Esophagus mucosa (tissue), 1 donor: ENCODE measurements at places on chromosomes 3 and 15.
A peak's percentile ranks its signal among the peaks of the same experiment; 100 is the strongest.

GRCh38 chr3:117548600-117548999 lies 839.0 kb downstream of the TUSC7 start:
- no peak for ATAC-seq

GRCh38 chr3:10320320-10320677 lies 613 bp downstream of the SEC13 start:
- ATAC-seq: peak; percentile 15

DNA sequence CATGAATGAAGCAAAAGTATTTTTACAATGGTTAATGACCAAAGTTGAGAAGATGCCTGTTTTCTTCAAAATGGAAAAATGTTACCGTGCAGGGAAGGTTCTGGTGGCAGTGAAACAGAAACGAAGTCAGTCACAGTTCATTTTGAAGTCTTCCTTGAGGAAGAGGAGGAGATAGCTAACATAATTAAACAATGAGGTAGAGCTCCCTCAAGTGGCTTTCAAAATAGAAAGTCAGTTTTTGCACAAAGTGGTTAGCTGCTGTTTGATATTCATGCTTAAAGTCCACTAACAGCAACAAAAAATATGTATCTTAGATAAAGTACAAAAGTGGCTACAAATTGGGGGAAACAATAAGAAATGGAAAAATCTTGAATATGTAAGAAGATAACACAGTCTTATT lies 87.3 kb downstream of the TFG start:
- no peak for ATAC-seq

- ATAC-seq: no peak
These were observed 20.9 kb downstream of the ERICH6 start for GRCh38 chr3:150682824-150683223.

GRCh38 chr3:52696830-52697631 lies 8.6 kb downstream of the GLT8D1 start:
- ATAC-seq: no peak

GRCh38 chr15:100844778-100845177 lies 34.9 kb upstream of the ALDH1A3 start:
- ATAC-seq: no peak

- peak; percentile 60 for ATAC-seq
These were observed 3.4 kb downstream of the GP9 start for GRCh38 chr3:129063841-129064482.

GRCh38 chr3:154584974-154585373 lies 155.0 kb upstream of the GPR149 start:
- ATAC-seq: no peak

DNA sequence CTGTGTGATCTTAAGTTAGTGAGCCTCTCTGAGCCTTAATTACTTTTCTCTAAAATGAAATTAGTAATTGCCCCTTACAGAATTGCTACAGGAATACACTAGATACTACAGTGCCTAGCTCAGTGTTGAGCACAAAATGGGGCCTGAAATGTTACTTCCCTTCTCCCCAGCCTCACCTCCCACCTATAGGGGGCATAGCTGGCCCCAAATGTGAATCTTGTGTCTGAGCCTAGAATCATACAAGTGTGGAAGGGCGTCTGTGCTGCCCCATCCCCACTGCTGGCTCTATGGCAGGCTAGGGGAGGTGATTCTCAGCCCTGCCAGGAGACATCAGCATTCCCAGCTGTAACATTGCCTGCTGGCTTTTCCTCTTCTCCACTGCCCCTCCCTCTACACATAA lies 42.7 kb downstream of the IFT122 start:
- no peak for ATAC-seq

DNA sequence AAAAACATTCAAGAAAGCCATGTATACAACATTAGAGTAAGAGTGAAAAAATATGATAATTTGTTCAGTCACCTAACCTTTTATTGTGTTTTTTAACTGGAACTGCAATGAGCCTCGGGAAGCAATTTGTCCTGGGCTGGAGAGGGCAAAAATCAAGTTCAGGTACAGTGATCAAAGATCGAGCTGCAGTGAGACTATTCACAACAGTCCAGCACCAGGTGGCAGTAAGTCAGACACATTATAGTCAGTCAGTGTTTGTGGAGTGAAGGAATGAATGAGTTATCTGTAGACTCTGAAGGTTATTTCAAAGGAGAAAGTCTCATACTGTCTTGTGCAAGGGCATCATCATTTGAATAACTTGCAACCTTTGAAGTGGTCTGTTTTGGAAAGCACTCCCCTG lies 116.6 kb downstream of the CHDH start:
- ATAC-seq: peak; percentile 36

DNA sequence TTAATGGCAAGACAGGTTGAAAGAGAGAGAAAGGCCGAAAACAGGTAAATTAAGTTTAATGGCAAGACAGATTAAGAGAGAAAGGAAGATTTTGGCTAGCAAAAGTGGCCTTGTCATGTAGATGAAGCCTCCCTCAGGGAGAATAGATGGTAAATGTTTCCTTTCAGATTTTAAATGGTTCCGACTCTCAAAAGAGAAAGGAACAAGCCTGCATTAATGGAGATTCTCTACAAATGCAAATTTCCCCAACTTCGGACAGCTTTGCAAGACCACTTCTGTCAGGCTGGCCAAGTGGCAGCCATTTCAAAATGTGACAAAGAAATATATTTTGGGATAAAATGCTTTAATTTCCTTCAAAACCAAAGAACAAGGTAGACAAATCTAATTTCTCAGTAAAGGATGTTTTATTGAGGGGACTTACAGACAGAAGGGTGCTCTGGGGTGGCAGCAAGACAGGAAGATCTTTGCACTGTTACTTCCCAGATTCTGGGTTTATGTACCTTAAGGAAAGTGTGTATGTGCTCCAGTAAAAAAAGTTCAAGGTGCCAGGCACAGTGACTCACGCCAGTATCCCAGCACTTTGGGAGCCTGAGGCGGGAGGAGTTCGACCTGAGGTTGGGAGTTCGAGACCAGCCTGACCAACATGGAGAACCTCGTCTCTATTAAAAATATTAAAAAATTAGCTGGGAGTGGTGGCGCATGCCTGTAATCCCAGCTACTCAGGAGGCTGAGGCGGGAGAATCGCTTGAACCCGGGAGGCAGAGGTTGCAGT lies 626.3 kb upstream of the NAALADL2 start:
- no peak for ATAC-seq

DNA sequence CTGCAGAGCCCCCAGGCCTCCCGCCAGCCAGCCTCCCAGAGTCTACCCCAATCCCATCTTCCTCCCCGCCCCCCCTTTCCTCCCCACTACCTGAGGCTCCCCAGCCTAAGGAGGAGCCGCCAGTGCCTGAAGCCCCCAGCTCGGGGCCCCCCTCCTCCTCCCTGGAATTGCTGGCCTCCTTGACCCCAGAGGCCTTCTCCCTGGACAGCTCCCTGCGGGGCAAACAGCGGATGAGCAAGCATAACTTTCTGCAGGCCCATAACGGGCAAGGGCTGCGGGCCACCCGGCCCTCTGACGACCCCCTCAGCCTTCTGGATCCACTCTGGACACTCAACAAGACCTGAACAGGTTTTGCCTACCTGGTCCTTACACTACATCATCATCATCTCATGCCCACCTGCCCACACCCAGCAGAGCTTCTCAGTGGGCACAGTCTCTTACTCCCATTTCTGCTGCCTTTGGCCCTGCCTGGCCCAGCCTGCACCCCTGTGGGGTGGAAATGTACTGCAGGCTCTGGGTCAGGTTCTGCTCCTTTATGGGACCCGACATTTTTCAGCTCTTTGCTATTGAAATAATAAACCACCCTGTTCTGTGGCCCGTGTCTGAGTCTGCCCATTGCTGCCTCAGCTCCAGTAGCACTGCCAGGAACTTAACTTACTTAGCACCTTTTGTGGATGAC lies 32.2 kb downstream of the PTPN23 start:
- no peak for ATAC-seq

GRCh38 chr3:173653781-173654180 lies 256.2 kb downstream of the NLGN1 start:
- no peak for ATAC-seq

- peak; percentile 11 for ATAC-seq
These were observed 775 bp downstream of the TTC21A start for GRCh38 chr3:39108200-39108710.

GRCh38 chr15:58232281-58233065 lies 94.3 kb downstream of the AQP9 start:
- ATAC-seq: peak; percentile 80

GRCh38 chr3:120879411-120879810 lies 28.6 kb upstream of the STXBP5L start:
- no peak for ATAC-seq

GRCh38 chr15:78429477-78429876 lies 8.5 kb upstream of the IREB2 start:
- no peak for ATAC-seq

DNA sequence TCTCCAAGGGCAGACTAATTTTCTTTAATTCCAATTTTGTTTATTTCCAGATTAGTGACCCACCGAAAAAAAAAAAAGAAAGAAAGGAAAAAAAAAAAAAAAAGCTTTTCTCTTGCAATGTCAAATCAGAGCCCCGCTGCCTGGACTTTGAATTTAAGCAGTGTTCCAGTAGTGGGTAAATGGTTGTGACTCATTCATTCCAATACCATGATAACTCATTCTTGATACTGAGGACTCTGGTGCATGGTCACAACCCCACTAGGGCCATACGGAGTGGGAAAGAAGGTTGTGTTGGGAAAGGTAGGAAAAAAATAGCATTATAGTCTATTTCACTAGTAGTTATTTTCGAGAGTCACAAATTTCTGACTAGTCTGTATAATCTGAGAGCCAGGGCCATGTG lies 59.1 kb upstream of the COL8A1 start:
- no peak for ATAC-seq

DNA sequence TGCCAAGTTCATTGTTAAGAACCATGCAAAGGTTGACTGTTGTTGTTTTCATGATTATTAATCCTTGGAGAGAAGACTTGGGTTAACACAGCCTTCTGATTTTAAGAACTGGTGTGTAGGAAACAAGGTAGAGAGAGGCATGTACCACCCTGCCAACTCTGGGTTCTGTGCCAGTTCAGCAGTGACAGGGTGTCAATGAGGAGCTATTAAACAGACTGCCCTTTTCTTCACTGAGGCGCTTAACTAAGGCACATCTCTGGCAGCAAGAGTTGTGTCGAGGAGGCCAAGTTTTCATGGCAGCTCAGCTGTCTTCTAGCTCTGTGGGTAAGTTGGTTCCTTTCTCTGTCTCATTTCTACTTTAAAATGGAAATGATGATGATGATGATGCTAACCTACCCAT lies 117.6 kb downstream of the FEZF2 start:
- no peak for ATAC-seq

GRCh38 chr15:50544368-50544767 lies 2.1 kb downstream of the USP50 start:
- no peak for ATAC-seq

DNA sequence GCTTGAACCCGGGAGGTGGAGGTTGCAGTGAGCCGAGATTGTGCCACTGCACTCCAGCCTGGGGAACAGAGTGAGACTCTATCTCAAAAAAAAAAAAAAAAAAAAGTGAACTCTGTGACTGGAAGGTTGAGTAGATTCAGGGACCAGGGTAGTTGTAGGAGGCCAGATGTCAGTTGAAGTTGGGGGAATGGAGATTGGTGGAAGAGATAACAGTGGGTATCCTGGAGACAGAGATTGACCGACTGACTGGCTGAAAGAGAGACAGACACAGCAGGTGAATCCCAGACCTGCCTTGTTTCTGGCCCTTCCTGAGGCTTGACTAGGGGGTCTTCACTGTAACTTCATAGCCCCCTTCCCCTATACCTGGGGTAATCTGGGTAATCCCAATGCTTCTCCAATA lies 22.1 kb upstream of the RNU6-1 start:
- no peak for ATAC-seq

- ATAC-seq: peak; percentile 35
These were observed 1.2 kb downstream of the PHC3 start for GRCh38 chr3:170180079-170180907.

DNA sequence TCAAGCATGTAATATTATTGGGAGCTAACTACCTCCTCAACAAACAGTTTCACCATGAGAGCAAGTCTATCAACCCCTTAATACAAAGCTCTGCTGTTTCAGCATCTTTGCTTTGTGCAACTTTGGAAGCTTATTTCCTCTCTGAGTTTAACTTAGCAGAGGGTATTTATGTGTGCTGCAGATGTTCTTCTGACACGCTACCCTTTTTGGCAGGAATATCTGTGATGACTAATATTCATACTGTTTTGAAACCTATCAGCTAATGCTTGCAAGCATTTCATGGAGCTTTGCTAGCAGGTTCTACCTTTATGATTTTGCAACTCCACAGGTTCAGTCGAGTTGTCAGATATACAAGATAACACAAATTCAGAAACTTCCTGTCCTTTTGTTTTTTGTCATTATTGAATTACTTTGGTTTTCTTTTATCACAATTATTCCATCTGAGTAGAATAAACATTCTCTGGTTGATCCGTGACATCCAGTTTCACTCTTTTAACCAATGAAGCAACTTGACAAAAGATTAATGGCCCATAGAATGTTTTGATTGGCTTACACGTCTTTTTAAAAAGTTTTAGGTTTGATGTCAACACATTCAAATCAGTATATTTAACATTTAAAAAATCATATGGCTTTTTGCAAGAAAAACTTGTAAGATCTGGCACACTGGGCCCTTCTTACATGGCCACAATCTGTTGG lies 1.7 kb upstream of the SLC9A9 start:
- peak; percentile 73 for ATAC-seq

DNA sequence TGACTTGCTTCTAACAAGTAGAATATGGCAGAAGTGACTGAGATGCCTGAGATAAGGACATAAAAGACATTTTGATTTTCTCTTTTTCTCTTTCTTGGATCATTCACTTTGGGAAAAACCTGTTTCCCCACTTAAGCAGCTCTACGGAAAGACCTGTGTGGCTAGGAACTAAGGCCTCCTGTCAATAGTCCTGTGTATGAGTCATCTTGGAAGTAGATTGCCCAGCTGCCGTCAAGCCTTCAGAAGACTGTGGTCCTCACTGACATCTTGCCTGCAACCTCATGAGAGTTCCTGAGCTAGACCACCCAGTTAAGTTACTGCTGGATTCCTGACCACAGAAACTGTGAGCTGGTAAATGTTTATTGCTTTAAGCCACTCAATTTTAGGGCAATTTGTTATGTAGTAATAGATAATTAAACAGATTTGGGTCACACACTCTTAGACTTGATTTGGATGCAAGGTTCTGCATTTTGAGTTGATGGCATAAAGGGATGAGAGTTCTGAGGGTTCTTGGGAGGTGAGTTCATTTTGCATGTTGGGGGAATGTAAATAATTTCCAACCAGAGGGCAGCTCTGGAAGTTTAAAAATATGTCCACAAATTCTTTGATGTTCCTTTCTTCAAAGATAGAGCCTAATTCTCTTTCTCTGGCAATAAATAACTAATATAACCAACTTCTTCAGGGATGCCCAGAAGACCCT lies 229.2 kb downstream of the SQOR start:
- peak; percentile 83 for ATAC-seq

GRCh38 chr3:14170531-14171159 lies 7.8 kb downstream of the XPC start:
- no peak for ATAC-seq

GRCh38 chr3:112774293-112774926 lies 72.3 kb downstream of the CD200R1L start:
- peak; percentile 87 for ATAC-seq
